ENCODE measurements at places on chromosomes 7 and 10. TPM values are rescaled to one million over a fixed set of nuclear protein-coding genes. Genes with fewer than 3 reads are reported as not detected.

OLAH gene
- 0.40 TPM for total RNA-seq

ZNF33B gene
- 6.5 TPM for total RNA-seq

CRHR2 gene
- not detected for total RNA-seq

GPR15LG gene
- total RNA-seq, result not detected

CCDC172 gene
- not detected for total RNA-seq

PVRIG gene
- not detected for total RNA-seq

MCM10 gene
- total RNA-seq, result 21.3 TPM

CLCN1 gene
- not detected for total RNA-seq

PON1 gene
- total RNA-seq, result 0.64 TPM

COL26A1 gene
- total RNA-seq, result 0.36 TPM

PSD gene
- 0.55 TPM for total RNA-seq

MYH16 gene
- total RNA-seq, result 0.32 TPM

LIPK gene
- not detected for total RNA-seq

OR9A2 gene
- not detected for total RNA-seq

WIPF3 gene
- total RNA-seq, result 0.61 TPM

CDK5 gene
- 34.4 TPM for total RNA-seq

ADRB1 gene
- 1.1 TPM for total RNA-seq

CNPY1 gene
- not detected for total RNA-seq

INMT gene
- not detected for total RNA-seq

PLCE1 gene
- total RNA-seq, result 6.6 TPM

LGI1 gene
- not detected for total RNA-seq

MICALL2 gene
- total RNA-seq, result 28.1 TPM

EBLN1 gene
- not detected for total RNA-seq

HMX3 gene
- not detected for total RNA-seq

RBP4 gene
- total RNA-seq, result 10.4 TPM

FAM24B gene
- 14.8 TPM for total RNA-seq

FHIP2A gene
- 10.7 TPM for total RNA-seq

RPP38 gene
- 38.0 TPM for total RNA-seq

NEBL gene
- 8.5 TPM for total RNA-seq

ZNF277 gene
- 14.7 TPM for total RNA-seq

HECW1 gene
- 14.9 TPM for total RNA-seq

CFAP46 gene
- 1.5 TPM for total RNA-seq

MYOF gene
- total RNA-seq, result 183 TPM

HILPDA gene
- 32.1 TPM for total RNA-seq

SOSTDC1 gene
- not detected for total RNA-seq

MCMBP gene
- total RNA-seq, result 91.5 TPM

LSM5 gene
- 99.6 TPM for total RNA-seq

LIPJ gene
- not detected for total RNA-seq

UBE3C gene
- 56.2 TPM for total RNA-seq

UNCX gene
- not detected for total RNA-seq

All from A549 treated with GW870086 at 1 μM for 4 hours (cell line).